ENCODE measurements at places on chromosomes 7 and 10.

DNA sequence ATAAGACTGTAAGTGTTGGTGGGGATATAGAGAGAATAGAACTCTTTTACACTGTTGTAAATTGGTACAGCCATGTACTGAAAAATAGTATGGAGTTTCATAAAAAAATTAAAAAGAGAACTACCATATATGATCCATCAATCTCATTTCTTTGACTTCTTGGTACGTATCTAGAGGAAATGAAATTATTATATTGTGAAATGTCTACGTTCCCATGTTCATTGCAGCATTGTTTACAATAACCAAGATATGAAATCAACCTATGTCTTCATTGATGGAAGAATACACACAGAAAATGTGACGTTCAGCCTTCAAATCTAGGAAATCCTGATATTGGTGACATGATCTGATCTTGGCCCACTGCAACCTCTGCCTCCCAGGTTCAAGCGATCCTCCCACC is 32.0 kb downstream of the SHOC2 start:
- DNase-seq: no peak

DNA sequence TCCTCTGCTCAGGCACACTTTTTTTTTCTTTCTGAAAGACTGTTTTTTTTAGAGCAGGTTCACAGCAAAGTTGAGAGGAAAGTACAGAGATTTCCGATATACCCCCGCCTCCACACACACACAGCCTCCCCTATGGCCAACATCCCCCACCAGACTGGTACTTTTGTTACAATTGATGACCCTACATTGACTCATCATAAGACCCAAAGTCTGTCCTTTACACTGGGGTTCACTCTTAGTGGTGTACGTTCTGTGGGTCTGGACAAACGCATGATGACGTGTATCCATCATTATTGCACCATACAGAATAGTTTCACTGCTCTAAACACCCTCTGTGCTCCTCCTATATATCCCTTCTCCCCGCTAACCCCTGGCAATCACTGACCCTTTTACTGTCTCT is 107.7 kb downstream of the RBM20 start:
- no peak for DNase-seq

- no peak for DNase-seq
Observed at GRCh38 chr10:65620404-65621048, 1305.3 kb upstream of the LRRTM3 start.

- DNase-seq: no peak
Observed at GRCh38 chr7:139531094-139531493, 7.6 kb downstream of the CLEC2L start.

DNA sequence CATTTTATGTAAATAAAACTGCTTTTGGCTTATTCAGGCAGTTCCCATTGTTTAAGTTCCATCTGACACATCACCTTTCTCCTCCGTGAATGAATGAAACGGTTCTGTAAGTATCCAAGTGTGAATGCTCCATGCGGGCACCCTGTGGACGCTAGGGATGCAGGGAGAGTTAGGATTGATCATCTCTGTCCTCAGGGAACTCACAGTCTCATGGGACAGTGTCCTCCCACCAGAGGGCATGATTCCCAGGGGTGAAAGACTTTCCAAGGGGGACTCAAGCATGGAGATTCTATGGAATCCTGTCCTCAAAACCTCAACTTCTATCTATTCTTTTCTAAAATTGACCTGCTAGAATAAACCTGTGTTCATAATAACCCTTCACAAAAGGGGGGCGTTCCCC is 98.8 kb downstream of the HECW1 start:
- DNase-seq: no peak

DNA sequence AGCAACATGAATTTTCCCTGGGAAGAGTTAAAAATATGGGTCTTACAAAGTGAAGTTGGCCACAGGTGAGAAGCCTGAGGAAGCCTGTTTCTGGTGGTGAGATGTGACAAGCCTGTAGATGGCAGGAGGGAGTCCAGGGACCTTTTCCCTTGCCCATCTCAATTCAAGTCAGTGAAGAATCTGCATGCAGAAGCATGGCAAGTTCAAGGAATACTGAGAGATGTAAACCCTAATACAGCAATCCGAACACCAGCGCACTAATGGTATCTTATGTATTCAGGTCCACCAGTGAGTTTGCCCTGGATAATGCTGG is 73.6 kb downstream of the RHOBTB1 start:
- DNase-seq: no peak

- DNase-seq: no peak
Observed at GRCh38 chr7:8773518-8773917, 340.1 kb downstream of the NXPH1 start.

DNA sequence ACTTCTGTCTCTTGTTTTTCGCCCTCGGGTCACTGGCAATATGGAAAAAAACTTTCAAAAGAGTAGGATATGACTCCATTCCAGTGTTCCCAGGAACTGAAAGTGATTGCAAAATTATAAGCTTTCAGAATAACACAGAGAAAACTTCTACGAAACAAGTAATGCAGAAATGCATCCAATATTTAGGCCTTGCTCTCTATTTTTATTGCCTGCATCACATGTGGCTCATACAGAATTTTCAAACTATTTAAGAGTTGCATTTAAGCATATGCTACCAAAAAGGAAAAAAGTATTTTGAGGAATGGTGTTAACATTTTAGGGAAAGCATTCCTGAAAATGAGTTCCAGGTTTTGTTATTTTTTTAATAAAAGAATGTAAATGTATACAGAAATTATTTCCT is 228.0 kb downstream of the CACNB2 start:
- DNase-seq: no peak

- DNase-seq: peak; percentile 44
Observed at GRCh38 chr7:27143023-27143949, at the start of gene HOXA5. Gene HOXA5 (minus strand): TSS chr7:27143681. CDS start chr7:27143607, 74 bp downstream.

DNA sequence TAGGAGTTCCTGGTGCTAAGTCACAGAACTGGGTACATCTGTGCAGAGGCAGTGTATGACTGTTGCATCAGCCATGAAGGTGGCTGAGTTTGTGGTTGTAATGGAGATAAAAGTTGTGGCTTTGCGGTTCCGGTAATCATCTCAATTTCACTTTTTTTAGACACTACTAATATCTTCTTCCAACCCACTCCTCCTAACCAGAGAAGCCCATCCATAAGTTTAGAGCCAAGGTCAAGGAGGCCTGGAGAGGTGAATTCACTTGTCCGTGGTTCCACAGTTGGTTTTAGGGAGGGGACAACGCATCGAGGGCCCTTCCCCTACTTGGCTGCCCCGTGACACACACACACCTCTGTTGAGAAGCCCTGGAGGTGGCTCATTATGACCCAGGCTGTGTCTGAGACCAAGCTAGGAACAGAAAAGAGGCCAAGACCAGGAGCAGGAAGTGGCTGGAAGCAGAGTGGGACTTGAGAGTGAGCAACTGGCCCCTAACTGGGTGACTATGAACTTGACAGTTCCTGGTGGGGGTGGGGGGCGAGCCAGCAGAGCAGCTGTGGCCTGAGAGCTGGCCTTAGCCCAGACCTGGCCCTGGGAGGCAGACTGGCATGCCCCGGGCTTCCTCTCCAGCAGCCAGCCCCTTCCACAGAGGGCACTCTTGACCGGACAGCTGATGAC is 66.8 kb upstream of the COL13A1 start:
- no peak for DNase-seq

GRCh38 chr7:85711894-85712293 is 525.0 kb upstream of the SEMA3D start:
- DNase-seq: no peak

GRCh38 chr7:116524609-116525297 is at the start of gene CAV1:
Gene CAV1 (plus strand): TSS chr7:116525036. CDS start chr7:116525063, 27 bp downstream.
- DNase-seq: no peak

GRCh38 chr7:41439515-41439879 is 263.4 kb downstream of the INHBA start:
- no peak for DNase-seq

GRCh38 chr7:159144758-159145489 is at the start of gene VIPR2:
Gene VIPR2 (minus strand): TSS chr7:159144867. CDS start chr7:159144771, 96 bp downstream.
- DNase-seq: no peak

- DNase-seq: no peak
Observed at GRCh38 chr10:43196131-43196980, 58.1 kb downstream of the CSGALNACT2 start.

DNA sequence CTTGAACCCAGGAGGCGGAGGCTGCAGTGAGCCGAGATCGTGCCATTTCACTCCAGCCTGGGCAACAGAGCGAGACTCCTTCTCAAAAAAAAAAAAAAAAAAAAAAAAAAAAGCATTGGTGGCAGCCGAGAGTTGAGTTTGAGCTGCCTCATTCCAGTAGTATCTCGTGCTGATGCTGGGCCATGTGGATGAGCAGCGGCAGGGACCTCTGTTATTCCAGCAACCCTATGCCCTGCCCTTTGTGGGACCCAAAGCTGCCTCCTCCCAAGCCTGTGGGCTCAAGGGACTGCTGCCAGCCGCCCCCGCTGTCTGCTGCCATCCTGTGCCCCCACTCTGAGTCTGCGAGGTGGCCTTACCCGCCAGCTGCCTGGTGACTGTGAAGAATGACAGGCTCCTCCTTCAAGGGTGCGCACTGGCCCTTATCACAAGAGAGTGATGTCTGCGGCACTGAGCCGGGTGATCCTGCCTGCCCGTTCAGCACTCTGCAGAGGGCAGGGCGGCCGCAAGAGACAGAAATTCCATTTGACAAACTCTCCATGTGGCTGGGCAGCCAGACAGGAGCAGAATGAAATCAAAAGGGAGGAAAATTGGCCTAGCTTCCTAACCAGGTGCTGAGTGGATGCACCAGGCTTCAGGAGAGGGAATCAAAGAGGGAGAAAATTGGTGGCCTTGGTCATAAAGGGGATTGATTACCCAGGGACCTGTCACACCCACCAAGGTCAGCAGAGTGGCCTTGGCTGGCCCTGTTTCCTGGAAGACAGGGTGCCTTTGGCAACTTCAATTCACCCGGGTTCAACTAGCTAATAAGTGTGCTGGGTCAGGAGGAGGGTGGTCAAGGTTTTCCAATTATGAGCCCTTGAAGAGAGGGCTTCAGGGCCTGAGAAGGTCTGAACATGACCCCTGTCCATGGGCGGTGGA is 65.3 kb upstream of the ZMIZ1 start:
- DNase-seq: no peak

- DNase-seq: no peak
Observed at GRCh38 chr10:93452143-93452542, 30.0 kb downstream of the MYOF start.

GRCh38 chr10:46291817-46292572 is 5.2 kb downstream of the ANTXRL start:
- no peak for DNase-seq

GRCh38 chr7:45324683-45325237 is 167.2 kb downstream of the RAMP3 start:
- DNase-seq: no peak

DNA sequence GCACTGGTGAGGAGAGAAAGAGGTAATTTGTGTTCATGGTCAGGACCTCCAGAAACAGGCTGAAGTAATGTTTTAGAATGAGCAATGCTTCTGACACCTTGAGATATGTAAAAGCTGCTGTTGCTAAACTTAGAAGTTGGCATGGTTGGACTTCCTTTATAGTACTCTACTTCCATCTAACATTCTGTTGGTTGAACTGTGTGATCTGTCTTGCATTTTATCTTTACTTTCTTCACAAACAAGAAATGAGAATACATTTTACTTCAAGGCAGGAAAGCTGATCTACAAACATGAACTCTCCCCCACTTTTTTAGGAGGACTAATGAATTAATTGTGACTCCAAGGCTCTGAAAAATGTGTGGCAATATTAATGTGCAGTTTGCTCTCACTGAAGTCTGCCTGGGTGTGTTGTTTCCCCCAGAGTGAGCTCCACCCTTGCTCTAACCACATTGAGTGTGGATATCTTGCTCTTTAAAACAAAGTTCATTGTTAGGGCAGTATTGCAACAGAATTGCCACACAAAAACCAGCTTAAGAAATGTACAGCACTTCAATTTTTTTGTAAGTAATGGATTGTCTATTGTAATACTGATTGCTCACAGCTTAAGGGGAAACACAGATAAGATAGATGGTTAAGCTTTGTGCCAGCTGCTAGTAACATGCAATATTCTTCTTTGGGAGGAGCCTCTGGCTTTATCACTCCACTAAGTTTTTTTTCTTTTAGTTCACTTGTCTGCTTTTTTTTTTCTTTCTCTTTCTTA is 69.0 kb downstream of the ADD3 start:
- no peak for DNase-seq

DNA sequence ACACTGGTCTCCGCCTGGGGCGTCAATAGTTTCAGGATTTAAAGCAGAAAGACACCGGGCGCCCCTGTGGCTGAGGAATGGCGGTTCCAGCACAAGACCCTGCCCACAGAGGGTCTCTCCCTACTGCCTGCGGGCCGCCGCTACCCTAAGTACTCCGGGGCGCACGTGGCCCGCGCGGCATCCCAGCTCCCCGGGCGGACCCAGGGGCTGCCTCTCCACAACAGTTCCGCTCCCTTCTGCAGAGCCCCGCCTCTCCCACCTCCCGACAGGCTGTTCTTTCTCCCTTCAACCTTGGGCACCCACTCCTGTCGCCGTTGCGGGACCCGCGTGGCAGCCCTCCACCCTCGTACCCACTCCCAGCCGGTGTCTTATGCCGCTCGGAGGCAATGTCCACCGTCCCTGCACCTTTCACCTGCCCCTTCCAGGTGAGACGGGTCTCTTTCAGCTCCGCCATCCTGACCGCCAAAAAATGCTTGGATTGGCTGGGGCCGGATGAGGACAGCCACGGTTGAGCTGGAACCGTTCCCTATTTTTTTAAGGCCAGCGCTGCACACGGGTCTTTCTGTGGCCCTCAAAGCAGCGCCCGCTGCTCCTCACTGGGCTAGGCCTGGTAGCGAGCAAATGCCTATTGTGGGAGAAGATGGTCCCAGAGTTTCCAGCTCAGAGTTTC is 1.6 kb upstream of the NKX2-3 start:
- DNase-seq: no peak

- no peak for DNase-seq
Observed at GRCh38 chr7:104967088-104967487, 46.9 kb upstream of the KMT2E start.

GRCh38 chr10:118687472-118687871 is 67.3 kb downstream of the CACUL1 start:
- DNase-seq: no peak

GRCh38 chr7:78020874-78021249 is 222.3 kb downstream of the PHTF2 start:
- no peak for DNase-seq

DNA sequence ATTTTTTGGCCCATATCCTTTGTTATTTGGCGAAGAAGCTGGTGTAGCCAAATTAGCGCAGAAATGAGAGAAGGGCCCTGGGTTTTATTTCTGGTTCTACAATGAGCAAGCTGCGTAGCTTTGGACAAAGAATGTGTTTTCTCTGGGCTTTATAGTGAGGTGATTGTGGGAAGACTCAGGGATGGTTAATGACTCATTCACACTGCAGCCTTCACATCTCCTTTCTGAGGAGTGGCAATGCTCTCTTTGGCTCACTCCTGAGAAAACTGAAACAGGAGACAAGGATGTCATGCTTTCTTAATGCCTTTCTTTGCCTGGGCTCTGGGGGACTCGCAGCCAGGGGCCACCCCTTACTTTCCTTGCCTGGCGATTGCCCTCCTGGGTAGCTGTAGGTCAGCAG is 271.0 kb upstream of the PODXL start:
- DNase-seq: no peak
